ENCODE measurements at places on chromosomes 16 and 17.

GRCh38 chr16:12152740-12153139 lies 176.2 kb downstream of the SNX29 start:
- DNase-seq = no peak

GRCh38 chr17:29723278-29724047 lies 100.8 kb upstream of the CORO6 start:
- DNase-seq = no peak

DNA sequence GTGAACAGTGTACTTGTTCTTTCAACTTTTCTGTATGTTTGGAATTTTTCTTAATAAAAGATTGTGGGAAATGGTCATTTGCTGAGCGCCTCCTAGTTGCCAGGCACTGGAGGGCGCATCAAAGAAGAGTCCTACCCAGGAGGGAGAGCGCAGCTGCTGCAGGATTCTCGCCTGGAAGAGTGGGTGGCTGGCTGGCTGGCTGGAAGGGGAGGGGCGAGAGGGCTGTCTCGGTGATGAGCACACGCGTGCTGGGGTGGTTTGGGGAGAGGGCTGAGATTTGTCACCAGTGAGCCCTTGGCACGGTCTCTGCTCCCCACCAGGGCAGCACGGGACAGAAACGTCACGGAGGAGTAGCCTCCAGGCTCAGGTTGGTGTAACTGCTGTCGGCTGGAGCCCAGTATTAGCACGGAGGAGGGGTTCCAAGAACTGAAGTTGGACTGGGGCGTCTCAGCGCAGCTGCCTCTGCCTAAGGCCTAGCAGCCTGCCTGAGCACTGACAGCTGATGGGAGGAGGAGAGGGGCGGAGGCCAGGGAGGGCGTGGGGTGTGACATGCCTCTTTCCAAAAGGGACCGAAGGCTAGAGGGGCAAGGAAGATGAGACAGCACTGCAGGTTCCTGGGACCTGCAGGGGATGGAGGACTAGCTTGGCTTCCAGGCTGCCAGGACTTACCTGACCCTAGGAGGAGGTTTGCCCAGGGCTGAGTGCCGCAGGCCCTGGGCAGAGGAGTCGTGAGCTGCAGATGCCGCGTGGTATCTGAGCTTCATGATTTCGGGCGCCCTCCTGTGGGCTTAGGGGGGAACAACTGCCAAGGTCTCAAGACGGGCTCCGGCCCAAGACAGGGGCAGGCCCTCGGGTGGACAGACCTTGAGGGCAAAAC lies 5.7 kb downstream of the LDHD start:
- peak; percentile 56 for DNase-seq

DNA sequence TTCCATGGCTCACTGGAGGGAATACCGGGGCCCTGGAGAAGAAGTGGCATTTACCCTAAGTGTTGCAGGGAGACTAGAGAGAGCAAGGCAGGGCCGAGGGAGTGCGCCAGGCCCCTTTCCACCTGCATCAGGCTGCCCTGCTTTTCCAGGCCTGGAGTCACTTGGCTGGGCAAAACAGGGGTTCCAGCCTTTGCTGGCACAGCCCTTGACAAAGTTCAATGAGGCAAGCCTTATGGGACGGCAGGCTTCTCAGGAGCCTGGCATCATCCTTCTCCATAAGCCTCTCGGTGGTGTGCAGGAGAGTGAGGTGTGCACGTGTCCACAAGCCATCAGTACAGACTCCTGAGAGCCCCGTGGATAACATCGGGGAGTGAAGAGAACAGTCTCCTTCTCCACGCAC lies 27.1 kb downstream of the CACNA1G start:
- DNase-seq = no peak

GRCh38 chr17:40313668-40314583 lies 4.9 kb downstream of the RARA start:
- no peak for DNase-seq
